ENCODE measurements at places on chromosomes 16 and 17.
A peak's percentile ranks its signal among the peaks of the same experiment; 100 is the strongest.

DNA sequence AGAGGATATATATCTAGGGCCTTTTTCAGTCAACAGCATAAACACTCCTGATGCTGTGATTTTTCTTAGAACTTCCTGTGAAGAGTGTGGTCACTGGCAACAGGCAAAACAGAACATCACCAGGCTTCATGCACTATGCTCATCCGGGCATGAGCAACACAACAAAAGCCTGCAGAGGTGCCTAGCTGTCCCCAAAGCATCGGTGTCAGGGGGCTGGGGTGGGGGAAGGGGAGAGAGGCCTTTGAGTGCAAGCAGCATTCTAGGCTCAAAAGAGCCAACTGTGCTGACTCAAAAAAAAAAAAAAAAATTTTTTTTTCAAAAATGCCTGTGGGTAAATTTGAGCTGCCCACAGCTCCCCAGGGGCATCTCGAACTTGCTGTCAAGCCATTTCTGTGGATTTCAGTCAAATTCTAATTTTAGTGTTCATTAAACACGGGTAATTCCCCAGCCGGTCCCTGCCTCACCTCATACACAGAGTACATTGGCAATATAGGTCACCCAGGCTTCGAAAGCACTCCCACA, 194.6 kb upstream of the DYNLRB2 start:
- peaks cover 3% of the 10 kb centered on the region for H3K36me3 ChIP-seq
- H3K27me3 ChIP-seq: peaks cover 22% of the 10 kb centered on the region
- no peak for DNase-seq
- no peak overlapping the region for H3K27ac ChIP-seq

DNA sequence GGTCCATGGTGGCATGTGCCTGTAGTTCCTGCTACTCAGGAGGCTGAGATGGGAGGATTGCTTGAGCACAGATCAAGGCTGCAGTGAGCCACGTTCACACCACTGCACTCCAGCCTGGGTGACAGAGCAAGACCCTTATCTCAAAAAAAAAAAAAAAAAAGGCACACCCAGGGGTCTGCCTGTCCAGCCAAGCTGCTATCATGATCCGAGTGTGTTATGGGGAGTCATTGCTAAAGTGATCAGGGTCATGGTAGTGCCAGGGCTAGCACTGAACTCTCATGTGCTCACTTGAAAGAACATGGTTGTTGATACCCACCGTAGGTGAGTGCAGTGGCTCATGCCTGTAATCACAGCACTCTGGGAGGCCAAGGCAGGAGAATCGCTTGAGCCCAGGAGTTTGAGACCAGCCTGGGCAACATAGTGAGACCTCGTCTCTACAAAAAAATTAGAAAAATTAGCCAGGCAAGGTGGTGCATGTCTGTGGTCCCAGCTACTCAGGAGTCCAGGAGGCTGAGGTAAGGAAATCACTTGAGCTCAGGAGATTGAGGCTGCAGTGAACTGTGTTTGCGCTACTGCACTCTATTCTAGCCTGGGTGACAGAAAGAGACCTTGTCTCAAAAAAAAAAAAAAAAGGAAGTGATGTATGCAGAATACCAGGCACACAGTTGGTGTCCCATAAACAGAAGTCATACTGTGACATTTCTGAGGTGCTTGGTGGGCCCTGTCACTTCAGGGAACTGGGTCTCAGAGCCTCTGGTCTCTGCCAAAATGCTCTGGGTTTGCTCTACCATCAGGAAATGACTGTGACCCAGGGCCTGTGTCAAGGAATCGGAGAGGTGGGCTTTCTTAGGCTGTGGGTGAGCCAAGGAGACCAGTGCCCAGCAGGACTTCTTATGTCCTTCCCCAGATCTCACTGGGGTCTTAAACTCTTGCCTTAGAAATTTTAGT, 2.2 kb downstream of the PRM1 start:
- no peak for DNase-seq
- peak overlapping the region; percentile 49 for H3K27ac ChIP-seq
- H3K27me3 ChIP-seq: peaks cover 15% of the 10 kb centered on the region
- H3K36me3 ChIP-seq: no peaks in the 10 kb centered on the region

- peaks cover 6% of the 10 kb centered on the region for H3K36me3 ChIP-seq
- DNase-seq: no peak
- peaks cover 14% of the 10 kb centered on the region for H3K4me1 ChIP-seq
- no peak overlapping the region for H3K4me3 ChIP-seq
- H3K27me3 ChIP-seq: no peaks in the 10 kb centered on the region
- no peak overlapping the region for H3K27ac ChIP-seq
These were observed 2.4 kb downstream of the ZNF213 start for GRCh38 chr16:3137267-3137666.

DNA sequence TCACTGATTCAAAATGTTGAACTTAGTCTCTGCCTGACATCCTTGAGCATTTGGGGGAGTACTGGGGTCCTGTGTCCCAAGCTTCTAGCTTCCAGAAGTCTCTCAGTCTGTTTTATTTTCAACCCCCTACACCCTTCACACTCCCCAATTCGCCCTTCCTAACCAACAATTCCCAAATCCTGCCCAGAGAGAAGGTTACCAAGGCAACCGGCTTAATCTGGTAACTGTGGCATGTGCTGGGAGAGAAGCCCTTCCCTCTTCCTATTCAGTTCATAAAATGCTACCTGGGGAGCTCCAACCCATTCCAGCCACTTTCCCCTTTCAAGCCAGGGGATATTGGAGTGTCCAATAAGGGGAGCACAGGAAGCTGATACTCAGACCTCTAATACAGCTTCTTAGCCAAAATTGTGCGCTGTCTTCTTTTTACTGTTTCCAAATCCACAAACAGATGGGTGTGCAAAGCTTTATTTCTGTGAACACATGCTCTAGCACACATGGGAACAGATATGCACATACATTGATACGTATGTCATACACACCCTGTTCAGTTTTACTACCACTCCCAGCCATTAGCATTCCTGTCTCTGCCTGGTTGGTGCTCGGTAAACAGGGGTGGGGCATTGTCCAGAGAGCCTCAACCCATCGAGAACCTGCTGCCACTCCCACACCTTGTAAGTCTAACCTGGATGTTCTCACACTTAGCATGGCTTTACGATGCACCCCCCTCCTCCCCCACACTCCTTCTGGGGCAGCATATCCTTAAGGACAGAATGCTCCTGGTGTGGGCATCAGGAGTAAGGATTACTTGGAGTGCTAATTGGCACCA, 1.1 kb upstream of the RAPGEFL1 start:
- no peak for DNase-seq
- no peaks in the 10 kb centered on the region for H3K27me3 ChIP-seq
- peaks cover 8% of the 10 kb centered on the region for H3K4me1 ChIP-seq
- H3K4me3 ChIP-seq: peak overlapping the region; percentile 68
- no peaks in the 10 kb centered on the region for H3K36me3 ChIP-seq
- H3K27ac ChIP-seq: no peak overlapping the region

GRCh38 chr17:67265436-67266019, 20.5 kb upstream of the HELZ start:
- no peak for DNase-seq
- H3K36me3 ChIP-seq: no peaks in the 10 kb centered on the region
- peaks cover 8% of the 10 kb centered on the region for H3K4me1 ChIP-seq
- no peak overlapping the region for H3K27ac ChIP-seq

DNA sequence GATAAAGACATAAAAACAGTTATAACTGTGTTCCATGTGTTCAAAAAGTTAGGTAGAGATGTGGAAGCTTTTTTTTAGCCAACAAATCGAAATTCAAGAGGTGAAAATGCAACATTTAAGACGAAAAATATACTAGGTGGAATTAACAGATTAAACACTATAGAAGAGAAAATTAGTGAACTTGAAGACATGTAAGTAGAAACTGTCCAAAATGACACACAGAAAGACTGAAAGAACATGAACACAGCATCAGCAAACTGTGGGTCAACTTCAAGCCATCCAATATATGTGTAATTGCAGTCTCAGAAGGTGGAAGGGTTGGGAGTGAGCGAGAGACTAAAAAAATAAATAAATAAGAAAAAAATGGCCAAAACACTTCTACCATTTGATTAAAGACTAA, 9.3 kb downstream of the FAM83G start:
- H3K27ac ChIP-seq: no peak overlapping the region
- peaks cover 4% of the 10 kb centered on the region for H3K36me3 ChIP-seq
- no peaks in the 10 kb centered on the region for H3K27me3 ChIP-seq
- DNase-seq: no peak
- H3K4me3 ChIP-seq: no peak overlapping the region

DNA sequence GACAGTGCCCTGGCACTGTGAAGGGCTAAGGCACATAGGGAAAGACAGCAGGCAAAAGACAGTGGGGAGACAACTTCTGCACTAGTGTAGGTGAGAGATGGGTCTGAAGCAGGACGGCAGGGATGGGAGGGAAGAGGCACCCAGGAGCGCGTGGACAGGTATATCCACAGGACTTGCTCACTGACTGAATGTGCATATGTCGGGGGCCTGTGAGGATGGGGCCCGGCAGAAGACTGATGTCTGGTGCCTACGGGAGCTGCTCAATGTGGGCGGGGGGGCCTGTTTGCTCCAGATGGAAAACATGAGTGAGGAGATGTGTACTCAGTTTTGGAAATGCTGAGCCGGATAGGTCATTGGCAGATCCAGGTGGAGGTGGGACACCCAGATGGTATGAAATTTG, 47.3 kb upstream of the PMFBP1 start:
- no peaks in the 10 kb centered on the region for H3K4me1 ChIP-seq
- no peak overlapping the region for H3K4me3 ChIP-seq
- H3K27ac ChIP-seq: no peak overlapping the region
- H3K36me3 ChIP-seq: no peaks in the 10 kb centered on the region
- no peak for DNase-seq

DNA sequence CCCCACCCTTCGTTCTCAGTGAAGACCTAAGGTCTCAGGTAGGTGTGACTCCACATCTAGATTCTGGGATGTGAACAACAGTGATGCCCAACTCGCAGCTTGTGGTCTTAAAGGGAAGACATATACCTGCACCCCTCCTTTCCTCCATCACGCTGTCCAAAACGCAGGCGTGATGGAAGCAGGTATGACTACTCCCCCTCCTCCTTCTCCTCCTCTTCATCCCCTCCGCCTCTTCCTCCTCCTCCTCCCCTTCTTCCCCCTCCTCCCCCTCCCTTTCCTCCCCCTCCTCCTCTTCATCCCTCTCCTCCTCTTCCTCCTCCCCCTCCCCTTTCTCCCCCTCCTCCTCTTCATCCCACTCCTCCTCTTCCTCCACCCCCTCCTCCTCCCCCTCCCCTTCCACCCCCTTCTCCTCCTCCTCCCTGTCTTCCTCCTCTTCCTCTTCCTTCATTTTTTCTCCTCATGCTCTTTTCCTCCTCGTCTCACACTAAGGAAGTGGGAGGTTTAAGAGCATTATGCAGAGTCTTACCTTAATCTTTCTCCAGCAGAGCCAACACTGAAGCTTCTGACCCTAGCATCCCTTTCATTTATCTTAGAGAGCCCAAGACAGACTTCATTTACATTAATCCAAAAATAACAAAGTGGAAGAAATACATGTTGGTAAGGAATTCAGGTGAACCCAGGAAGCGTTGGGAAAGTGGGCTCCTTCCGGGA, 352.5 kb downstream of the FOXL1 start:
- no peaks in the 10 kb centered on the region for H3K4me1 ChIP-seq
- DNase-seq: no peak
- no peak overlapping the region for H3K27ac ChIP-seq
- H3K27me3 ChIP-seq: peaks cover 16% of the 10 kb centered on the region
- H3K4me3 ChIP-seq: no peak overlapping the region

DNA sequence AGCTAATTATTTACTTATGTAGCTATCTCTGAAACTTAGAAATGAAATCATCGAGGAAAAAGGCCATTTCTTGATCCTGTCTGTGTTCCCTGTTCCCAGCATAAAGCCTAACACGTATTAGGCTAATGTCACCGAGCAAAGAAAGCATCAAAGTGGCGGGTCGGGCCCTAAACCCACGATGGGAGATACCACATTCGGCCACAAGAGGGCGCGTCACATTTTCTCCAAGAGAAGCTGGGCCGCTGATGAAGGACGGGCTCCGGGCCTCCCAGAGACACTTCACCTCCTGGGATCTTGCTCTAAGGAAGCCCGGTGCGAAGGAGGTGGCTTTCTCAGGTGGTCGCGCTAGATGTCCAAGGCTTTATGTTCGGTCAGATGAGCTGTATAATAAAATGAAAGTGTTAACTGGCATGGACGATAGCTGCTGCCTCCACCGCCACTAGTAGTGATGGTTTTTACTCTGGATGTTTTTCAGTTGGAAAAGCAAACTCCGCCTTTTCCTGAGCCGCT, 853 bp upstream of the PDK2 start:
- peak overlapping the region; percentile 98 for H3K4me3 ChIP-seq
- H3K27ac ChIP-seq: peak overlapping the region; percentile 98
- peaks cover 4% of the 10 kb centered on the region for H3K36me3 ChIP-seq
- no peaks in the 10 kb centered on the region for H3K27me3 ChIP-seq
- H3K4me1 ChIP-seq: peaks cover 31% of the 10 kb centered on the region

DNA sequence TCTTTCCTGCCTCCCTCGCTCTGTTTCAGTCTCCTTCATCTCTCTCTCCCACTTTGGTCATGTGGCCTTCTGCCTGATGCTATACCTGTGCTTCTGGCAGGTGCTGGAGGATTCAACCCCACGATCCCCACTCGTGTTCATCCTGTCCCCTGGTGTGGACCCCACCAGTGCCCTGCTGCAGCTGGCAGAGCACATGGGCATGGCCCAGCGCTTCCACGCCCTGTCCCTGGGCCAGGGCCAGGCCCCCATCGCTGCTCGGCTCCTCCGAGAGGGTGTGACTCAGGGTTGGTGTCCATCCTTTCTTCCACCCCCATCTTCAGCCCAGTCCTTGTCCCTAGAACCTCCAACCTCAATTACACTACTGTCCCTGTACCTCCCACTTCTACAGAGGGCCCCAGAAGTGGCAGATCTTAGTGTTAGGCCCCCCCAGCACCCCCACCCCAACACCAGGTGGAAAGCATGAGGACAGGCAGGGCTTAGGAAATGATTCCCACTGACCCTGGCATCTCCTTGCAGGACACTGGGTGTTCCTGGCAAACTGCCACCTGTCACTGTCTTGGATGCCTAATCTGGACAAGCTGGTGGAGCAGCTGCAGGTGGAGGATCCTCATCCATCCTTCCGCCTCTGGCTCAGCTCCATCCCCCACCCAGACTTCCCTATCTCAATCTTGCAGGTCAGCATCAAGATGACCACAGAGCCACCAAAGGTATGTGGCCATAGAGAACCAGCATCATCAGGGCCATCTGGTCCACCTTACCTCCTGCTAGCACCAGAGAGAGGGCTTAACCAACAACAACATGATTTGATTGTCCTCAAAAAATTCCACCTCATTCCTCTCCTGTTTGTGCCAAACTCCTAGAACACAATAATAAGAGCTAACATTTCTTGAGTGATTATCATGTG, 9.7 kb upstream of the KDM6B start:
- peak overlapping the region; percentile 27 for H3K27ac ChIP-seq
- no peaks in the 10 kb centered on the region for H3K36me3 ChIP-seq
- H3K4me1 ChIP-seq: peaks cover 11% of the 10 kb centered on the region
- DNase-seq: no peak

GRCh38 chr17:39450847-39451581, at the start of gene MED1:
TSS of gene MED1 (minus strand) at chr17:39451263. CDS start at chr17:39451062, 201 bp downstream.
- H3K4me1 ChIP-seq: peaks cover 14% of the 10 kb centered on the region
- no peaks in the 10 kb centered on the region for H3K36me3 ChIP-seq
- peak within 1 kb of the TSS; percentile 97 for H3K27ac ChIP-seq
- DNase-seq: peak; percentile 79

GRCh38 chr17:82229698-82230608, 1.1 kb downstream of the SLC16A3 start:
- no peaks in the 10 kb centered on the region for H3K27me3 ChIP-seq
- no peaks in the 10 kb centered on the region for H3K36me3 ChIP-seq
- no peak for DNase-seq
- H3K4me1 ChIP-seq: peaks cover 10% of the 10 kb centered on the region
- H3K4me3 ChIP-seq: peak overlapping the region; percentile 86
- no peak overlapping the region for H3K27ac ChIP-seq

- H3K4me3 ChIP-seq: no peak overlapping the region
- peaks cover 9% of the 10 kb centered on the region for H3K4me1 ChIP-seq
- peak overlapping the region; percentile 11 for H3K27ac ChIP-seq
These were observed 27.3 kb downstream of the GRIN2C start for GRCh38 chr17:74832421-74832820.

Measured in T-helper 17 cell (primary cell).